ENCODE measurements at places on chromosomes 13 and 19.

- no peak for DNase-seq
Measured at GRCh38 chr19:6890401-6890913, 3.1 kb downstream of the ADGRE1 start.

DNA sequence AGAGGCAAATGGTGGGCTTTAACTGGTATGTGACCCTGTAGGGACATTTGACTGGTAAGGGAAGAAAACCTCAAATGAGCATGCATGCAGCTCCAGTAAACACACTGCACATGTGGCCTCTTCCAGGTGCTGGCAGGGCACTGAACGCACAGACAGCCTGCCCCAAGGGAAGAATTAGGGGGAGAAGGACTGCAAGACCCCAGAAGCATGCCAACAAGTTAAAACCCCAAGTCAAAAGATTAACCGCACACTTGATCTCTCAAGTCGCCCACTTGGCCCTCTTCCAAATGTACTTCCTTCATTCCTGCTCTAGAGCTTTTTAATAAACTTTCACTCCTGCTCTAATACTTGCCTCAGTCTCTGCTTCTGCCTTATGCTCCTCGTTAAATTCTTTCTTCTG, 46.9 kb upstream of the SLITRK1 start:
- no peak for DNase-seq

DNA sequence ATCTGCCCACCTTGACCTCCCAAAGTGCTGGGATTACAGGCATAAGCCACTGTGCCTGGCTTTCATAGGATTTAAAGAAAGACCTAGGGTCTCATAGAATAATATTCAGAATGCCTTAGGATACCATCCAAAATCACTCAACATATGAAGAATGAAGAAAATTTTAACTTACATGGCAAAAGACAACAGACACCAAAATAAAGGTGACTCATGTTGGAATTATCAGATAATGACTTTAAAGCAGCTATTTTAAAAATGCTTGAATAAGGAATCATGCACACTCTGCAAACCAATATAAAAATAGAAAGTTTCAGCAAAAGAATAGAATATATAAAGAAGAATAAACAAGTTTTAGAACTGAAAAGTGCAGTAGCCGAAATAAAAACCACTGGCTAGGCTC, 29.3 kb downstream of the ZNF566 start:
- DNase-seq, result no peak

GRCh38 chr19:40519352-40520322, 52.8 kb downstream of the SPTBN4 start:
- DNase-seq, result no peak

DNA sequence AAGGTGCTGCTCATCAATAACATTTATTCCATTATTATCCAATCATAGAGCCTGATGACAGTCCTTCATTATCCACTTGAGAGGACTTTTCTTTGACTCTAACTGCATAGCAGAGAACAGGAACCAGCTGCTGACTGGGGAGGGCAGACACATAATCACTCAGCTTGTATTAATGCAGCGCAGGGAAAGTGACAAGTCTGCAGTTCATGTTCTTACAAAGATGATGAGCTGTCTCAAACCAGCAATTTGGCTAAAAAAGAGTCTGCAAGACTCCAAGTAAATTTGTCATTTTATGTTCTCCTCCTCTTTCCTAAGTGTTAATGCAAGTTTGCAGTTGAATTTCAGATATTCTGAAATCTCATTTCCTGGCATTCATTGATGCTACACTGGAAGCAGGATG, 40.0 kb upstream of the CBY2 start:
- no peak for DNase-seq

DNA sequence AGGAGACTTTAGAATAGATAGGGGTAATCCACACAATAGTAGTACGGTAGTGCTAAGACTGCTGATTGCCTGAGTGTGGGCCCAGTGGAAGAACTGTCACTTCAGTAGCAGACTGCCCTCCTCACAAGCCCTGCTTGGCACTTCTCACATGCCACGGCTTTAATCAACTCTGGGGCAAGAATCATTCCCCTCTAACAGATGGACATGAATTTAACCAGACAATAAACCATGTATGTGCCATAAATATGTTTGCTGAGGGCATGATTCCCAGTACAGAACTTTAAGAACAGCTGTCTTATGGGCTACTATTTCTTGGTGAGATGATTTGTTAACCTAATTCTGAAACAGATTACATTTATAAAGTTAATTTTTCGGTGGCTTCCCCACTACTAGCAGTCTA, 22.0 kb downstream of the DPY19L3 start:
- no peak for DNase-seq

DNA sequence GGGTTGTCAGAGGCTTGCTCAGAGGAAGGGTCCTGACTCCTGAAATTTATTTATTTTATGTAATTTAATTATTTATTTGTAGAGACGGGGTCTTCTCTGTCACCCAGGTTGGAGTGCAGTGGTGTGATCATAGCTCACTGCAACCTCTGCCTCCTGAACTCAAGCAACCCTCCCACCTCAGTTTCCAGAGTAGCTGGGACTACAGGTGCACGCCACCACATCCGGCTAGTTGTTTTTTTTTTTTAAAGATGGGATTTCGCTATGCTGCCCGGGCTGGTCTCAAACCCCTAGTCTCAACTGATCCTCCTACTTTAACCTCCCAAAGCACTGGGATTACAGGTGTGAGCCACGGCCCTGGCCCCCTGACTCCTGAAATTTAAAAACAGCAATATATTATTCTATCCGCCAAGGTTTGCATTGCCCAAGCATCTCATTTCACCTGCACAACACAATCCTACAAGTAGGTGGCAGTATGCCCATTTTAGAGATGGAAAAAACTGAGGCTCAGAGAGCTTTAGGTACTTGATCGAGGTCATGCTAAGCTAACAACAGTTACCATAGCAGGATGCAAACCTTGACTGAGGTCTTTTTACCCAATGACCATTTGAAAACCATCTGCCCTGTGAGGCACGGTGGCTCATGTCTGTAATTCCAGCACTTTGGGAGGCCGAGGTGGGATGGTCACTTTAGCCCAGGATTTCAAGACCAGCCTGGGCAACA, 18.1 kb downstream of the ARHGEF18 start:
- no peak for DNase-seq

GRCh38 chr13:106029676-106030290, 505.7 kb downstream of the EFNB2 start:
- no peak for DNase-seq

GRCh38 chr19:36891768-36892357, 24.2 kb downstream of the ZNF829 start:
- no peak for DNase-seq

GRCh38 chr19:334296-335071, 10.1 kb downstream of the MIER2 start:
- no peak for DNase-seq

DNA sequence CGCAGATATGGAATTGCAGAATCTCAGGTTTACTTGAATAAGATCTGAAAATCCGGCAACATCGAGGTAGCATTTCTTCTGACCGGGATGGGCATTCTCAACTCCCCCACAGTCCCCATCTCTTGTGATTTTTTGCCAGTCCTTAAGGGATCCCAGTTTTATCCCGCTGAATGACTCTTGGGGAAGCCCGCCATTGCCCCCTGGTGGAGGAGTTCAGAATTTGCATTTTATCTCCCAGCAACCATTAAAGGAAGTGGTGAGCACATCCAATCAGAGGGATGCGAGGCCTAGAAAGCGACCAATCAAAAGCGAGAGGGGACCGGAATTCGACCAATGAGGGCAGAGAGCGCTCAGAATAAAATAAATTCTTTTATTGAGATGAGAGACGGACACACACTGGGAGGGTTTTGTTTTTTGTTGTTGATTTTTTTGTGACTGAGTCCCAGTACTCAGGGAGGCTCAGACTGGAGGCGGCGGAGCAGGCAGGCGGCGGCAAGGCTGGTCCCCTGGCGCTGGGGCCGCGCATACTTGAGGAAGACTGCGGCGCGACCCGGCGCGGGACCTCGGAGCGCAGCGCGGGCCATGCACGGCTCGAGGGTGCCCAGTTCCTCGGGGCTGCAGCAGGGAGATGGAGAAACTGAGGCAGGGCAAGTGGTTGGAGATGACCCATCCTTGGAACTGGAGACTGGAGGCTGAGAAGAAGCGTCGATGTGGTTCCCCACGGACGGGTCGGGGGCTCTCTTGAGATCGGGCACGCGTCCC, 3.9 kb upstream of the TTC9B start:
- peak; percentile 57 for DNase-seq

DNA sequence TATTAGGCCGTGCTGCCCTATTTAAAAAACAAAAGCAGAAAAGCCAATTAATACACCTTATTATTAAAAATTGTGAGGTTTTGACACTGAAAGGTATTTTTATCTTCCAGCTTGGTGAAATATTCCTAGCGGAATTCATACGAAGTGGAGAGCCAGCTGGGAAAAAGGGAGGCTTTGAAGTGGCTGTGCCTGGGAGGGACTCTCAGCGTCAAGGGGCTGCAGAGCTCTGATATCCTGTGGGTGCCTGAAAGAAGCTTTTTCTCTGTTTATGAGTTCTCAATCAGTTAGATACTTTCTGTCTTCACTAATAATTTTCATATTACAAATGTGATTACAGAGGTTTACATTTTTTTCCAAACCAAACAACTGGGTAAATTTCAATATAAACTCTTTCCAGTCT, 140.2 kb upstream of the MIR17HG start:
- no peak for DNase-seq

- DNase-seq, result no peak
Measured at GRCh38 chr13:52997951-52998876, 30.4 kb upstream of the OLFM4 start.

DNA sequence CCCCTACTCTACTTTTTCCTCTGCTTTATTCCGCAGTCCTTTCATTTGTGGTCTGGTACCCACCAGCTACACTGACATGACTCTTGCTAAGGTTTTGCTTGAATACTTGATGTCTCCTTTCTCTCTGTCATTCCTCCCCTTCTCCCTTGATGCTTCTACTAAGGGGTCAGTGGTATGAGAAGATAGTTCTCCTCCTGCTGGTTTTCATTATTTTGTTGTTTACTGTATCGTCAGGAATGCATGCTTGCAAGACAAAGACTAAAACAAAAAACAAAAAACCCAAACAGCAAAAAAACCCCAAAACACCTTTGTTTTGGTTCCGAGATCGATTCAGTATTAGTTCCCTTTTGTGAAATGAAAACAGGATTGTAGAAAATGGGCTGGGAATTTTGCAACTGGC, 59.5 kb downstream of the PCCA start:
- no peak for DNase-seq

DNA sequence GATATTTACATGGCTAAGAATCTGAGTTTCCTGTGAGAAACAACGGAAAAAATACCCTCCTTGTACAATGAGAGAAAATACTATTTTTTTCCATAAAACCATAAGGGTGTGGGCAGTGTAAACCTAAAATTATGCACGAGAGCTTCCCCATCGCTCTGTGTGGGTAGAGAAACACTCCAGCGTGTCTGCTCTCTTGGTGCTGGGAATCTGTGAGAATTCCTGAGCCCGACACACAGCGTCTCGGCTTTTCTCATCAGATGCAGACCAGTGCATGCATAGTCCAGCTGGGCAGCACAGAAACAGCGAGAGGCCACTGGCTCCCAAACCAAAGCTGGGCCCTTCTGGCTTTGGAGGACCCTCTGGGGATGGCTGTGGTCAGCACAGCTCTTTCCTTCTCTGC, 12.0 kb downstream of the PLPP2 start:
- DNase-seq, result no peak

- DNase-seq, result no peak
Measured at GRCh38 chr19:19849056-19849455, 16.6 kb upstream of the ZNF253 start.

DNA sequence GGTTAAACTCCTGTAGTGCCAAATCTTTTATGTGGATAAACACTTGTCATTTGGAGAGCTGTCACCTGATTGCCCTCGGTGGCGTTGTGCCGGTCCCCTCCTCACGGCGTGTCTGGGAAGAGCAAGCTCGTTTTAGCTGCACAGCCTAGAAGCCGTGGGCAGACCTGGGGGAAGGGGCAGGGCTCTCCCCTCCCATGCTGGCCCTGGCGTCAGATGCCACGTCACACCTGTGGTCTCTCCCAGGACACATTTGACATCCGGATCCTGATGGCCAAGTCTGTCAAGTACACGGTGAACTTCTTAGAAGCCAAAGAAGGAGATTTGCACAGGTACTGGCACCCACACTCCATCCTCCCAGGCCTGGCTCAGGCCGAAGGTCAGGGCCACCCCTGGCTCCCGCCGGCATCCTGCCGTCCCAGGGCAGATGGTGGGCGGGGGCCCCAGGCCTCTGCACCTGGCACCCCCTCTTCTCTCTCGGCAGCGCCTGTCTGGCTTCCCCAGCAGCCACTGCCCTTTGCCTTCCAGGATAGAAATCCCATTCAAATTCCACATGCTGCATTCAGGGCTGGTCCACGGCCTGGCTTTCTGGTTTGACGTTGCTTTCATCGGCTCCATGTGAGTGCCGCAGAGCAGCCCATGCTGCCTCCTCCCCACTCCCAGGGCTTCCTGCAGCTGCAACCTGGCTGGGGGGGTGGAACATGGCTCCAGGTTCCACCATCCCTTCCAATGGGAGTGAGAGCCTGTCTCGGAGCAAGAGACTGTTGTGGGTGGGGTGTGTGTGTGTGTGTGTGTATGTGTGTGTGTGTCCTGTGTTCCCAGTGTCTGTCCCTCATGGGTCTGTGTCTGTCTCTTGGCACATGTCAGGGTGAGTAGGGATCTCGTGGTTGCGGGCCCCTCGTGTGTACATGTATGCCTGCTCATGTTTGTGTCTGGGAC, 8.8 kb downstream of the YIPF2 start:
- DNase-seq, result no peak

DNA sequence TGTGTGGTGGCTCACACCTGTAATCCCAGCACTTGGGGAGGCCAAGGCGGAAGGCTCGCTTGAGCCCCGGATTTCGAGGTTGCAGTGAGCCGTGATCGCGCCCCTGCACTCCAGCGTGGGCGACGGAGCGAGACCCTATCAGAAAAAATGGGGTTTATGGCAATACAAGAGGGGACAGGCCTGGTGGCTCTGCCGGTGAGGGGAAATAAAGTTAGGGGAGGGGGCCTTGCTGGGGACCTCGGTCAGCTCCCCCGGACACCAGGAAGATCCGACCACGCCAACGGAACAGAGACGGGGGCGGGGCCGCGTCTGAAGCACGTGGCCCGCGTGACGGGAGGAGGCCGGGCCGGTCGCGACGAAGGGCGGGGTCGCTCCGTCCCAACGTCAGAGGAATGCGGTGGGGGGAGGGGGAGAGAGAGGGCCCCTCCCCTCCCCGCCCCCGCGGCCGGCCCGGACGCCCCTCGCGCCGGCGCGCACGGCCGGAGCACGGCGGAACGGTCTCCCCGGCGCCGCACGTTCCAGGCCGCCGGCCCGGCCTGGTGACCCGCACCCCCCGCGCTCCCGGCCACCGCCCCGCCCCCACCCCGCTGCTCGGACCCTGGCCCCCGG, 1.9 kb upstream of the HNRNPL start:
- peak; percentile 87 for DNase-seq

GRCh38 chr13:86633346-86633745, 834.1 kb upstream of the SLITRK6 start:
- DNase-seq, result no peak

Measured in stimulated activated CD8-positive, alpha-beta memory T cell treated with anti-CD3 and anti-CD28 coated beads, Interleukin-4, amount 100 ng/mL, for 24 hours (primary cell).